ENCODE measurements at places on chromosomes 1 and 21. TPM values are rescaled to one million over a fixed set of nuclear protein-coding genes. Genes with fewer than 3 reads are reported as not detected.

RAP1GAP gene
- 39.2 TPM for total RNA-seq

DNA sequence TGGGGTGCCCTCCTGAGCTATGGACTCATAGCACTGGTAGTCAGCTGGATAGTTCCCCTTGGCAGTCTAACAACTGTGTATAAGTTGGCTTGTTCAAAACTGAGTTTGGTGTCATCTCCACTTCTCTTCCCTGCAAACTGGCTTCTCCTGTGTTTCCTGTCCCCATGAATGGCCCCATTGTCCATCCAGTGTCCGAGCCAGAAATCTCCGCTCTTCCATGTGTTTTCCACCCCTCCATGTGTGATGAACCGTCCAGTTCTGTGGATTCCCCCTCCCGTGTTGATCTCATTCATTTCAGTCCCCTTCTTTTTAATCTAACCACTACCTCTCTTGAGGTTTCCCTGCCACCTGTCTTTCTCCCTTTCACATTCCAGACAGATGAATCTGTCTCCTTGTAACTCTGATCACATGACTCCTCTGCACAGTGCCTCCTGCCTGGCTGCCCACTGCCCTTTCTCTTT, 195.7 kb downstream of the ROR1 start:
- H3K4me3 ChIP-seq: no peak overlapping the region
- H3K4me1 ChIP-seq: no peaks in the 10 kb centered on the region
- H3K27me3 ChIP-seq: no peaks in the 10 kb centered on the region
- H3K36me3 ChIP-seq: no peaks in the 10 kb centered on the region
- DNase-seq: no peak

DNA sequence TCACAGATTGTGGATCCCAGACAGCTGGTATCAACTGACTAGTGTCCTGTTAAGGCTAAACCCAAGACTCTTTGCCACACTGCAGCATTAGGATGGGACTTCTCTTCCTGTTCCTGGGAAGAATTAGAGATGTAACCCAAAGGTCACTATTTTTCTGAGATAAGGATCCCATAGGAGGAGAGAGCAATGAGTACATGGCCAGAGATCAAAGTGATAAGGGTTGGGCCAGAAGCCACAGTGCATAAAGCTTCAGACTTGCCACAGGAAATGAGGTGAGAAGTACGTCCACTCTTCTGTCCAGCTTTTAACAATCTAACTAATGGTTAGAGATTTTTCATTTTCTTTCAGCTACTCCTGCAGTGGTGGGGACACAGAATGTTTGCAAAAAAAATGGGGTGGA, at the start of gene HSD3B1:
Gene HSD3B1, plus strand, starts transcription at position 270 of the 400 bp plus-strand sequence. CDS start 267 bp downstream, outside the sequence.
- H3K36me3 ChIP-seq: no peaks in the 10 kb centered on the region
- no peak within 1 kb of the TSS for H3K4me3 ChIP-seq
- DNase-seq: no peak
- H3K4me1 ChIP-seq: no peaks in the 10 kb centered on the region

S100A14 gene
- 75.9 TPM for total RNA-seq

DNA sequence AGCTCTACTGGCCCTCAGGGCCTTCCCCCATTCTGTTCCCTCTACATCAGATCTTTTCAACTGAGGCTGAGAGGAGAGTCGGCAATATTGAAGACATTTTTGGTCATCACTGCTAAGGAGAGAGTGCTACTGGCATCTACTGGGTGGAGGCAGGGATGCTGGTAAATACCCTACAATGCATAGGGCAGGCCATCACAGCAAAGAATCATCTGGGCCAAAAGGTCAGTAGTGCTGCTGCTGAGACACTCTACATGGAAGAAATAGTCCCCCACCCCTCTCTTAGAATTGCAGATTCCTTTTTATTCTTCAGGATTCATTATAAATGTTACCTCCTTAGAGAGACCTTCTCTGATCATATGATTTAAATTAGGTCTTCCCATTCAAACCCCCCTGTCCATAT, 94.3 kb downstream of the JAK1 start:
- no peak overlapping the region for H3K27ac ChIP-seq
- no peak for DNase-seq
- H3K4me1 ChIP-seq: no peaks in the 10 kb centered on the region
- H3K36me3 ChIP-seq: peaks cover 57% of the 10 kb centered on the region
- H3K27me3 ChIP-seq: no peaks in the 10 kb centered on the region

GRCh38 chr1:81187635-81188034, 613.1 kb upstream of the ADGRL2 start:
- no peak overlapping the region for H3K27ac ChIP-seq
- no peaks in the 10 kb centered on the region for H3K36me3 ChIP-seq
- no peak overlapping the region for H3K4me3 ChIP-seq
- no peaks in the 10 kb centered on the region for H3K4me1 ChIP-seq

GRCh38 chr1:88731475-88732269, 47.6 kb downstream of the PKN2 start:
- H3K27ac ChIP-seq: no peak overlapping the region
- H3K27me3 ChIP-seq: no peaks in the 10 kb centered on the region
- no peak for DNase-seq
- peaks cover 5% of the 10 kb centered on the region for H3K4me1 ChIP-seq
- peaks cover 2% of the 10 kb centered on the region for H3K36me3 ChIP-seq

S100B gene
- 6.9 TPM for total RNA-seq

- no peak overlapping the region for H3K4me3 ChIP-seq
- H3K27me3 ChIP-seq: no peaks in the 10 kb centered on the region
- DNase-seq: no peak
- H3K36me3 ChIP-seq: no peaks in the 10 kb centered on the region
- H3K27ac ChIP-seq: no peak overlapping the region
- no peaks in the 10 kb centered on the region for H3K4me1 ChIP-seq
Observed at GRCh38 chr1:4178501-4179113, 278.5 kb upstream of the C1orf174 start.

DNA sequence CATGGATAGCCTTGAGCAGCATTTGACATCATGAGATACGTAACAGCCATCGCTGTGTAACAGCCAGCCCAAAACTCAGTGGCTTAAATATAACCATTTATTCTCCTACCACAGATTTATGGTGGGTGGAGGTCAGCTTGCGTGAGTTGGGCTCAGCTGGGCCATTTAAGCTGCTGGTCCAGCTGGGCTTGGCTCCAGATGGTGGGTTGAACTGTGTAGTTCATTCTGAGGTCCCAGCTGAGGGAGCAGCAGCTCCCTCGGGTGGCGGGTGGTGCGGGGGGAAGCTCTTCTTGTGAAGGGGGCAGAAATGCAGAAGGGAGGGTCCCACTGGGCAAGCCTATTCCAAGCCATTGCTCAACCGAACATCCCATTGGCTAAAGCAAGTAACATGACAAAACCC, 75.9 kb downstream of the IGSF21 start:
- DNase-seq: no peak
- H3K4me1 ChIP-seq: no peaks in the 10 kb centered on the region

Measured in kidney (tissue), 22 donors.